NCI-H146 (cell line): ENCODE measurements at places on chromosomes 4 and X.

DNA sequence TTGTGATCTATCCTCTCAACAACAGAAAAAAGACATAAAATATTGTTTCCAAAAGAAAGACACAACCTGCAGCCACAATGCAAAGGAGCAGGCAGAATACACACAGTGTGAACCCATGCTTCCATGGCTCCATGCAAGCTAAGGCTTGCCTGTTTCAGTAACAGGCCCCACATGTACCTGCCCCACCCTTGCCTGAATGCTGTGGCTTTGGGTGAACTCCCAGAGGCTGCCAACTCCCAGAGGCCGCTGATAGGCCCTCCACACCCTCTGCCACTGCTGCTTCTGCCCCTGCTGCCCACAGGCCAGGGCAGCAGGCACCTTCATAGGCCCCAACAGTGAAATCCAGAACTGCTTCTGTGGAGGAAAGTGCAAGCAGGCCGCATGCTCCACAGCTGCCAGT lies 313.9 kb downstream of the CHIC1 start:
- no peak for DNase-seq

DNA sequence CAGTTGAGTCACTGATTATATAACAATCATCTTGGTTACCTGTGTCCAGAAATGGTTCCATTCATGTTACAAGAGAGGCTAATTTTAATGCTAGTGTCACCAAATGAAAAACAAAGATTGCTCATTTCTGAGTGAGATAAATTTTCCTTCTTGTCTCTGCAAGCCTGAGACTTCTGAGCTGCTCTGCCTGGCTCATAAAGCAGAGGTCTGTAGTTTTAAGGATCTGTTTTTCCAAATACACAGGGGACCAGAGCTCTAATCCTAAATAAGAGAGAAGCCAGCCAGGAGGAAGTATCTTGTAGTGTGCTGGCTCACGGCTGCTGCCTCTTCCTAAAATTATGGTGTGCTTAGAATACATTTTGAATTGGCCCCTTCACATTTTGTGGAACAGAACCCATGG lies 42.6 kb downstream of the CLDN34 start:
- DNase-seq = no peak

DNA sequence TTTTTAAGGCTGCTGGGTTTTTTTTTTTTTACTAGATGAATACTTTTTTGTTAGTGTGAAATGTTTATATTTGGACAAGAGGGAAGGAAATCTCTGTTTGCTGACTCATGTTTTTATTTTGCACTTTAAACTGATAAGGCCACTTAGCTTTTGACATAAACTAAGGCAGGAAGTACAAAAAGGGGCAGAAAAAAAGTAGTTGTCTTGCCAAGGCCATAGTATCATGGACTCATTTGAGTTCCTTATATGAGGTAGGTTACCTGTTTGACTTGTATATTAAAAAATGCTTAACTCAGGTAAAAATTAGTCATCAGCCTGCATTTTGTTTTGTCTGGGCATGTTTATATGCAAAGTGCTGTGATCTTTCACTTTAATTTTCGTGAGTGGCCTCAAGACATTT lies 26.0 kb downstream of the SMAD1 start:
- DNase-seq = no peak

DNA sequence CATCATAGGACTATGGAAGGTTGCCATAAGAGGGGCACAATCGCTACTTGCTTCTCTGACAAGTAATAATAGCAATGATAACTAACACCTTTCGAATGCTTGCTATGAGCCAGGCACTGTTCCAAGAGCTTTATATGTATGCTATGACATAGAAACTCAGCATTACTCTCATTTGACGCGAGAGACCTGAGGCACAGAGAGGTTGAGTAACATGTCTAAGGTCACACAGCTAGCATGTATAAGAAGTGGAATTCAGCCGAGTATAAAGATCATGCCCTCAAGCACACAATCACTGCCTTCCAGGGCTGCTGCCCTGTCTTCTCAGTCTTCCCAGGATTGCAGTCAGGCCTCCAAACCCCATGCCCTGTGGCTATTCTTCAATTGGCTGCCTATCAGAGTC lies 19.5 kb downstream of the PJA1 start:
- no peak for DNase-seq

- DNase-seq = no peak
These were observed 198.8 kb downstream of the CBR4 start for GRCh38 chr4:168811207-168811606.
